Panc1 (cell line): ENCODE measurements at places on chromosomes 7 and 10.

DNA sequence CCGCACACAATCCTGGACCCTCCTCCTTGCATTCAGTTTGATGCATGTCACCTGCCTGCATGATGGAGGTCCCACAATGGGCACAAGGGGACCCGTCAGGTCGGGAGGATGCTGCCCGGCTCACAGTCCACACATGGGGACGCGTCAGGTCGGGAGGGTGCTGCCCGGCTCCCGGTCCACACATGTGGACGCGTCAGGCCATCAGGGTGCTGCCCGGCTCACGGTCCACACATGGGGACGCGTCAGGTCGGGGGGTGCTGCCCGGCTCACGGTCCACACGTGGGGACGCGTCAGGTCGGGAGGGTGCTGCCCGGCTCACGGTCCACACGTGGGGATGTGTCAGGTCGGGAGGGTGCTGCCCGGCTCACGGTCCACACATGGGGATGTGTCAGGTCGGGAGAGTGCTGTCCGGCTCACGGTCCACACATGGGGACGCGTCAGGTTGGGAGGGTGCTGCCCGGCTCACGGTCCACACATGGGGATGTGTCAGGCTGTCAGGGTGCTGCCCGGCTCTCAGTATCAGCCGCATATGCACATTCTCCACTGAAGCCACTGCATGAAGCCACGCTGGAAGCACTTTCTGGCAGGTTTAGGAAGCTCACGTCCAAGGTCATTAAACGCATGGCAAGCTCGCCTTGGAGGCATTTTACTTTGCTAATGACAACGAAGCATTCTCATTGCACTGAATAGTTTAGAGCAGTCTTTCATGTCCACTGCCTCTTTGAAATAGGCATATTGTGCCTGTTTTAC, 50.3 kb downstream of the DIP2C start:
- DNase-seq = no peak

- no peak for DNase-seq
Observed at GRCh38 chr10:97904018-97904381, 54.4 kb downstream of the GOLGA7B start.

DNA sequence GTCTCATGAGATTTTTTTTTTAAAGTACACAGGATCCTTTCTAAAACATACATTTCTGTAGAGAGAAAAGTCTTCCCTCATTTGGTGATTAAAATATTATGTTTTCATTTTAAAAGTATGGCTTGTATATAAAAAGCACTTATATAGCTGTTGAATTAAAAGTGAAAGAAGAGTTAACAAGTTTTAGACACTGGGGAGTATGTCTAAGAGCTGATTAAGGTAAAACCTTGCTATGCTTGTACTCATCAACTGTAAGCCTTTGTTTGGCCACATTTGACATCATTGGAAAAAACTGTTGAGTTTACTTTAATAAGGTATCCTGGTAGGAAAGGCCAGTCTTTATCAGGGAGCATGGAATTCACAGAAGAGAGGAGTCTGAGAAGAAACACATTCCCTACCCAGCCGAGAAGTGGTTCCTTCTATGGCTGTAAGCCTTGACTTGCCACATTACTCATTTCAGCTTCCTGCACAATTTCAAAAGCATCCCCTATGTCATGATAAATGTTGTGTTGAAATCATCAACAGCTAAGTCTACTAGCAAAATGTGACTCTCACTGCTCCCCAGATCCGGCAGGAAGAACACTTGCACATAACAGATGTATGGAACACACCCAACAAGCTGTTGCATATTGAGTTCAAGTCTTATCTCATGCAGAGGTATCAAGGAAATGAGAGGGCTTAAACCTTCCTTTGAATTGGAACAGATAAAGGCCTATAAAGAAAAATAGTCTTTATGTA, 171.8 kb upstream of the CDK1 start:
- DNase-seq = no peak

- no peak for DNase-seq
Observed at GRCh38 chr10:102400598-102401341, 5.3 kb downstream of the NFKB2 start.

DNA sequence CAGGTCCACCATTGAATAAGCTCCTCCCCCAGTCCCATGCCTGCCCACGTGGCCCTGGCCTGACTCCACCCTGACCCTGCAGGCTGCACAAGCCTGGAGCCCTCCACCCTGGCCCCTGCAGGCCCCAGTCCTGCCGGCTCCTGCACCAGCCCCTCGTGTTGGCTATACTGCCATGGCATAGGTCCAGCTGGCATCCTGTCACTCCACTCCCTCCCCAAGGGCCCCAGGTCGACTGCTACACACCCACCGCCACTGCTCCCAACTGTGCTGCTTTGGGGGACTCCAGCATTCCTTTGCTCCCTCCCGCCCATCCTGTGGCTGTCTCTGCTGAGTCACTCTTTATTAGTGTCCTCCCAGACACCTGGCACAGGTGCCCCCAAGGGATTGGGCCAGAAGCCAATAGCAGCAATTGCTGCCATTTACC, 32.4 kb upstream of the HSPA12A start:
- no peak for DNase-seq

- no peak for DNase-seq
Observed at GRCh38 chr10:131727560-131727959, 173.2 kb upstream of the PPP2R2D start.

GRCh38 chr10:103413564-103413963, 17.1 kb downstream of the PDCD11 start:
- DNase-seq = no peak

- no peak for DNase-seq
Observed at GRCh38 chr7:92968502-92968901, 132.1 kb upstream of the CDK6 start.

- no peak for DNase-seq
Observed at GRCh38 chr10:5596611-5597341, 69.6 kb downstream of the ASB13 start.

DNA sequence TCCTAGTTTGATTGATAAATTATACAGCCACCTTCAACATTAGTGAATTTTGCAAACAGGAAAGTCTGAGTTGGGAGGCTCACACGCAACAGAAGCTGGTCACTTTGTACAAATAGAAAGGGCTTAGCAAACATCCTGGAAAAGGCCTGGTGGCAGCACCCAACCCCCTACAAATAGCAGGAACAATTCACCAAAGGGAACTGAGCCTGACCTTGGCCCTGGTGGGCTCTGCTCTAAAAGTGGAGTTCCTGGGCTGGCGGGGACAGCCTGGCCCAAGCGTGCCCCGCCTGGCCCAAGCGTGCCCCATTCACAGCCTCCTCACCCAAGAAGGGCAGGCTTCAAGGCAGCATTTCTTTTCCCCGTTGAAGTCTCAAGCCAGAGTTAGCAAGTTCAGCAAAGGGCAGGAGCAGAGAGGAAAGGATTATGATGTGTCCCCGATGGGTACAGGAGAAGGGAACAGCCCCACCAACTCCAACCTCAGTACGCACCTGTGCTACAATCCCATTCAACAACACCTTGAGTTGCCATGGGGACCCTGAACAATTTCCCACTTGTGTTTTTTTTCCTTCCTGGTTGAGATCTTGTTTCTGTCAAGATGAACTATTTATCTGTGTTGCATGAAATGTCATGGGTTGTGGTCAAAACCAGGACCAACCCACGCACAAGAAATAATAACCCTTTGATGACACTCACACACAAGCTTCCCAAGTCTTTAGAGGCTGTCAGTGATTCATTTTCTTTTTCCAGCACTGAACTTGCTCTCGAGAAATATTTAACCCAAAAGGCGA, 43.4 kb downstream of the RGS10 start:
- DNase-seq = no peak

GRCh38 chr10:47458466-47459154, 25.3 kb downstream of the ANXA8 start:
- no peak for DNase-seq

DNA sequence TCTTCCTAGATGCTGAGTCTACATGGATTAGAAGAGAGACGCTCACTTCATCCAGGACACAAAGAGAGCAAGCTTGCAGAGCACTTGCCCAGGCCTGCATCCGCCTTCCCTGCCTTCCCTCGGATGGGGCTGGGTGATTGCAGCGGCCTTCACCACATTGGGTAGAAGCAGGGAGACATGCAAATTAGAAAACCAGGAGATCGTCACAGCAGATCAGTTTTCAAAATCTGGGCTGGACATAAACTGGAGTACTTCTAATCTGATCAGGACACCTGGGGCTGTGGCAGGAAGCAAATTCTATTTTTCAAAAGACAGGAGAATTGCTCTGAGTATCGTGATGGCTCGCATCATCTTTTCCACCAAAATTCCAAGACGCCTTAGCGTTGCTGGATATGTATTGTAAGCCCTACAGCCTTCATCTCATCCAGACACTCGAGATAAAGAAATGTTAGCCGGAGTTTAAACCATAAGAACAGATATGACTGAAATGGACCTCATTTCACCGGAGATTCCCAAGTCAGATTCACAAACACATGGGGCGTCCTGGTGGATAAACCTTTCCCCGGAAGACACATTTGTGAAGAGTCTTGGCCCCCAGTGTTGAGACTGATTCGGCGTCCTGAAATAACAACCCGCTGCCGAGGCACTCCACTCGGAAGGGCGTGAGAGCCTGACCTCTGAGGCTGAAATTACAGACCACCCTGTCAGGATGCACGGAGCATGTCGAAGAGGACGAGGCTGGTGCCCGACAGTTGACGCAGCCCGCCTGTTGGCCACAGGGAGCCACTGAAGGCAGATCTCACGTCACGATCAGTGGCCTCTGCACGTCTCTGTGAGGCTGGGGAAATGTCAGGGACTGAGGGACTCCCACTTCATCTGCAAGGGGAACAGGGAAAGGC, 91.2 kb upstream of the PARD3 start:
- no peak for DNase-seq

DNA sequence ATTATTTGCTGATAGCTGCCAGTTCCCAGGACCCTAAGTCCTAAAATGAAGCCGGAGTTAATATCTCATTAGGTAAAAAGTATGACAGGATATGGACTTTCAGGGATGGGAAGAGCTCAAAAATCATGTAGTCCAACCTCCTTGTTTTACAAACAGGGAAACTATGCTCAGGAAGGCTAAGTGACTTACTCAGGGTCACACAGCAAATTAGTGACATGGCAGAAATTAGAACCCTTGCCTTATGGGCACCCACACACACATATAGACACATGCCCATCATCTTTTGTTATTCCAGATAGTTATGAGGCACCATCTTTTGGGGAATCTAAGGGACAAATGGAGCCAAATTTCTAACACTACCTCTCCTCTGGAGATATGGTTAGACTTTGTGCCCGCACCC, 91.2 kb upstream of the ARID5B start:
- no peak for DNase-seq

- DNase-seq = no peak
Observed at GRCh38 chr7:64551375-64552142, 11.3 kb downstream of the ZNF680 start.

- DNase-seq = no peak
Observed at GRCh38 chr7:105829681-105830322, 46.6 kb downstream of the ATXN7L1 start.
